SW480 (cell line): ENCODE measurements at places on chromosomes 12 and 14.

DNA sequence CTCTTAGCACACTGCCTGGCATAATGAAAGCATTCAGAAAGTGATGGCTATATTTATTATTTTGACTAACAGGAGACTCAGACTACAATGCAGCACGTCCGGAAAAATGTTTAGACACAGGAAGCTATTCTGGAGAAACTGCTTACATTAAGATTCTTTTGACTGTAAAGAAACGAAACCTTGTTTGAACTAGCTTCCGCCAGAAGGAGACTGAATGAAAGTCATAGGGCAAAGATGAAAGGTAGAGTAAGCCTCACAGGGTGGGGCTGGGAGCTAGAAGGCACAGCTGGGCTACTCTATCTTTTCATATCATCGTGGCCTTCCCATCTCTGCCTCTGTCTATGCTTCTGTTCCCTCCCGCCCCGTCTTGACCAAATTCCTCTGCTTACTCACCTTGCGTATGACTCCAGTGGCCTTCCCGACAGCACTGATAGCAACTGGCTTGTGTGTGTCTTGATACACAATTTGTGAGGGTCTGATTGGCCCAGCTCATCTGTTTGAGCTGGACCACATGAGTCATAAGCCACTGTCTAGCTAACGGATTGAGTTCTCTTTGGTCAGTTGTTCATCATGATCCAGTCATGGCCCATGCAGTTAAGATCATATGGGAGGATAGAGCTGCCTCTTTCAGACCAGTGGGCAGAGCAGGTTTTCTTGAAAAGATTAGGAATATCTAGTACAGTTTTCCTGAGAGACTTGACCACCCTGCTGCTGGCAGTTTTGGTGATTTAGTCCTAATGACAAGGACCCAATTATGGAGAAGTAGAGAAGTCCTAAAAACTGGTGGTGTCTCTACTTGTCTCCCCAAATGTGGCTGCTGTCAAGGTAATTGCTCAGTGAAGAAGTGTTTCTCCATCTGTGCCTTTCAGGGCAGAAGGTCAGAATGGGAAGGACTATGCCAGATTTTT lies 151.5 kb upstream of the SLC38A2 start:
- DNase-seq: peak; percentile 70

GRCh38 chr12:63994704-63995103 lies 150.2 kb downstream of the SRGAP1 start:
- DNase-seq: no peak

GRCh38 chr12:123367511-123367910 lies 2.9 kb upstream of the SBNO1 start:
- no peak for DNase-seq

DNA sequence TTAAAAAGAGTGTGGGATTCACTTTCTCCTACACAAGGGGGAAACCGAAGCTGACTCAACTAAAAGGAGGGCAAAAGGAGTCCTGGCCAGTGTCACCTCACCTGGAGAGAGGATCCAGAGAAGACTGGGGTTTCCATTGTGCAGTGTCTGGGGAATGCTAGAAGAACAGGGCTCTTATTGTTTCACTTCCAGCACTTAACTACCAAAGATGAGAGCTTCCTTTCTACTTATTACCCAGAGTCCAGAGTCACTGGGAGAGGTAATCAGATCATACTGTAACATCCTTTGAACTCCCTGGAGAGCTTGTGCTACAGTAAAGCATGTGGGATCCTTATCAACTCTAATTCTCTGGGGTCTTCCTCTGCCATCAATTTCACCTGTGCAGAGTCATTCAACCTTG lies 148.4 kb upstream of the BCL2L14 start:
- DNase-seq: peak; percentile 75

GRCh38 chr14:35229084-35229791 lies 62.9 kb upstream of the PSMA6 start:
- peak; percentile 13 for DNase-seq

DNA sequence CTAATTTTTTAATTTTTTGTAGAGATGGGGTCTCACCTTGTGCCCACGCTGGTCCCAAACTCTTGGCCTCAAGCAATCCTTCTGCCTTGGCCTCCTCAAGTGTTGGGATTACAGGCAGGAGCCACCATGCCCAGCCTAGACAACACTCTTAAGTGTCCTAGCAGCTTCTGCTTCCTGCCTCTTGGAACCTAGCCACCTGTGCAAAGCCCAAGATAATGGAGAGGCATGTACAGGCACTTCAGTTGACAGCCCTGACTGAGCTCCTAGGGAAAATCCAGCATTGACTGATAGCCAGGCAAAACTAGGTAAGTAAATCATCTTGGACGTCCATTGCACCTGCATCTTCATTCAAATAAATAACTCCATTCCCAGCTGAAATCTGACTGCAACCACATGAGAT lies 15.5 kb downstream of the COX14 start:
- no peak for DNase-seq

DNA sequence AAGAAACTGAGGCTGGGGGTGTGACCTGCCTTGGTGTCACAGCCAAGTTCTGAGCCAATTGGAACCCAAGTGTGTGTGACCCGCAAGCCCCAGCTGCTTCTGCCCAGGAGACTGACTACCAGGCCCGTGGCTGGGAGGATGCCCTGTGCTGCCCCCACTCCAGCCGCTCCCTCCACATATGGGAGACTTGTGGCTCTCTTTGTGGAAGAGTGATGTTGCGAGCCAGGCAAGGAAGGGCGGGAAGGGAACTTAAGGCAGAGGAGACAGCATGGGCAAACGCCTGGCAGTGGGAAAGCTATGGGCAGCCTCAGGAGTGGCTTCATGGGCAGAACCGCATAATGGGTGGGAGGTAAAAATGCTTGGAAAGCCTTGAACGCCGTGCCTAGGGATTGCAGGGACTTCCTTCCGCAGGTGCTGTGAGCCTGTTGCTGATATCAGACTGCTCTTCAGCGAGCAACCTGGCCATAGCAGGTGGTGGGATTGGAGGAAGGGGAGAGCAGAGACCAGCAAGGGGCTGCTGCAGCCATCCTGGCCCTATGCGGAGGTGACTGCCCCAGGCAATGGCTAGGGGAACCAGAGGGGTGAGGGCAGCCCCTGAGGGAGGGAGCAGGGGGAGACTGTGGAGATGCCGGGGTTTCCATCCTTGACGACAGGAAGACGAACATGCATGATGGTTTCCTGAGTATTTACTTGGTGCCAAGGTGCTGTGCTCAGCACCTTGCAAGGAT lies 115.7 kb downstream of the LGMN start:
- no peak for DNase-seq

DNA sequence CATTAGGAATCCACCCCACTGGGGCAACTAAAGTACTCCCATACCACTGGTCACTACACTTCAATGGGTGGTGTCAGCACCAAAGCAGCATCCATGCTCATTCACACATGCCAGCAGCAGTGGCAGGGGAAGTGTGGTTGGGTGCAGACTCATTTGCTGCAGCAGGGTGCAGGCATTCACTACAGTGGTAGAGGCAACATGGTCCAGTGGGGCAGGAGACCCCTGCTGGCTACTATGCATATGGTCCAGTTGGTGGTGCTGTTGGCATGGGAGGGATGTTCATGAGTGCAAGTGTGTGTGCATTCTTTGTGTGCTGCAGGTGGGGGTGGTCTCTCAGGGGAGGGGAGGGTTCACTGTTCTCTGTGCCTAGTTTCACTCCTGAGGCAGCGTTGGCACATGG lies 908.4 kb upstream of the NOVA1 start:
- DNase-seq: no peak

DNA sequence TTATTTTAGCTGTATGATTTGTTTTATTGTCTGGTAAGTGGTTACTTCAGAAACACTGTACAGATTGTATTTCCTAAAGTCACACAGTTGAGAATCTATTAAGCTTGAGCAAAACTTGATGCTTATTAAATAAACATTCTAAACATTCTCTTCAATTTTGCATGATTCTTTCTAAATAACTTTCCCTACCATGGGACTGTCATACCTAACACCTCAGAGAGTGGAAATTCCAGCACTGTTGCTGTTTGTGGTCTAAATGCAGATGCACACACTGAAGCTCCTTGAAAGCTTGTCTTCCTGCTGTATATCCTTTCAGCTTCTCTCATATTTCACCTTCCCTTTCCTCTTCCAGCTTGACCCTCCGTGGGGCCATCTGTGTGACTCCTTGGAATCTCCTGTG lies 392.0 kb downstream of the LRIG3 start:
- DNase-seq: no peak

- DNase-seq: peak; percentile 93
Observed at GRCh38 chr14:34199585-34199984, 248.7 kb upstream of the EGLN3 start.

GRCh38 chr12:103561174-103561573 lies 25.9 kb upstream of the STAB2 start:
- no peak for DNase-seq

- DNase-seq: no peak
Observed at GRCh38 chr12:51838762-51839161, 9.8 kb downstream of the FIGNL2 start.
